ENCODE measurements at places on chromosomes 5 and 9.

- peak; percentile 77 for DNase-seq
Measured at GRCh38 chr9:2559192-2560152, 62.1 kb upstream of the VLDLR start.

DNA sequence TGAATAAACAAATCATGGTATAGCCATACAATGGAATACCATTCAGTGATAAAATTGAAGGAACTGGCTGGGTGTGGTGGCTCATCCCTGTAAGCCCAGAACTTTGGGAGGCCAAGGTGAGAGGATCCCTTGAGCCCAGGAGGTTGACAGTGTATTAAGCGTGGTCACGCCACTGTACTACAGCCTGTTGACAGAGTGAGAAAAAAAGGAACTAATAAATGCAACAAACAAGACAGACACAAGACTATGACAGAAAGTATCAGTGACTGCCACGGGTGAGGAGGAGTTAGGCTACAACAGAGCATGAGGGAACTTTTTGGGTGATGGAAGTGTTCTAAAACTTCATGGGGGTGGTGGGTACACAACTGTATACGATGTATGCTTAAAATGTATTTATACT lies 2.2 kb downstream of the FNIP1 start:
- DNase-seq = no peak

DNA sequence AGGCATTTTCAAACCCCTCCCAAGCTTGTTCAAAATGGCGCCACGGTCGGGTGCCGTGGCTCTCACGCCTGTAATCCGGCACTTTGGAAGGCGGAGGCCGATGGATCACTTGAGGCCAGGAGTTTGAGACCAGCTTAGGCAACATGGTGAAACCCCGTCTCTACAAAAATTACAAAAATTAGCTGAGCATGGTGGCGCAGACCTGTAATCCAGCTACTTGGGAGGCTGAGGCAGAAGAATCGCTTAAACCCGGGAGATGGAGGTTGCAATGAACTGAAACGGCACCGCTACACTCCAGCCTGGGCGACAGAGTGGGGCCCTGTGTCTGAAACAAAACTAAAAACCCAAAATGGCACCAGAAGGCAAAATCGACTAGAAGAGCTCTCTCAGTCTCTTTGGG lies 142.0 kb downstream of the MTX3 start:
- no peak for DNase-seq

- DNase-seq = no peak
Measured at GRCh38 chr5:159319832-159320231, 10.5 kb downstream of the IL12B start.

GRCh38 chr5:174699131-174699530 lies 25.3 kb upstream of the MSX2 start:
- DNase-seq = no peak

DNA sequence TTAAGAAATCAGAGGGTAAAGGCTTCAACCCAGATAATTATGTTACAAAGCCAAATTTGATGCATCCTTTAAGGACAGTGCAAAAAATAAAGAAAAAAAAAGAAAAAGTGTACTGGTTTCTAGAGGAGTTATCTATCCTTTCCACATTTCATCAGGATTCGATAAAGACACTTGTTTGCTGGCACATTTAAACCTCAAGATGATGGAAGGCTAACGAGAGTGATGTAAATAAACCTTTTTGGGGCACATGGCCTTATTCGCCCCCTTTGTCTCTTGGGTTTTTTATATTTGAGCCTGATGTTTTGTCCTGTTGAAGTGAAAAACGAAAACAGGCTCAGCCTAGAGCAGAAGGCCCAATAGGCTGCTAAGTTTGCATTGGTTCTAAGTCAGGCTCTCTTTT lies 416.5 kb downstream of the TAF11L14 start:
- no peak for DNase-seq

DNA sequence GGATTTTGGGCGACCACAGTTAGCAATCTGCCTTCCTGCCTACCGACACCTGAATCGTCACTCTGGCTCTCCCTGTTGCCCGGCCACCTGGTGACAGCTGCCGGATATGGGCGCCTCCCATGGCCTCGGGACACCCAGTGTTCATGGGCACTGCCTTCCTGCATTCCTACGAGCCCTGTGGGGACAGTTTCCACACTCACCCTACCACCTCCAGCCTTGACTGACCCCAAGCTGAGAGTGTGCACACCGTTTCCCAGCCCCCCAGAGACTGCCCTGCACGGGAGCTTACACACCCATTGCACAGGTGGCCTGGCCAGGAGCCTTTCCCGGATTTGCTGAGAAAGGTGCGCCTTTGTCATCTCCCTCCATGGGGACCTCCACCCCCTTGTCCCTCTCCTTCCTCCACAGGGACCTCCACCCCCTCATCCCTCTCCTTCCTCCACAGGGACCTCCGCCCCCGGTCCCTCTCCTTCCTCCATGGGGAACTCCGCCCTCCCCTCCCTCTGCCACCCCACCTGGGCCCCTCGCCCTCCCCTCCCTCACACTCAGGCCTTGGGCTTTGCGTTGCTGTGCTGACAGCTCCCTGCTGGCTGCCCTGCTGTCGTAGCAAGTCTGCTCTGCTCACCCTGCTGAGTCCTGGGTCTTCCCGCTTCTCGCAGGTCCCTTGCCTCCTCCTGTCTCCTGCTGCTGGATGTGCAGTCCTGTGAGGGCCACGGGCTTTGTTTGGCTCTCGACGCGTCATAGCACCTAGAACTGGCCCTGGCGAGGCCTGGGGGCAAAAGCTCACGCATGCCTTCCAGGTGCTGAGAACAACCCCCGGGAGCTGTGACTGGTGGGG lies 48.4 kb downstream of the MRPL36 start:
- DNase-seq = no peak

- no peak for DNase-seq
Measured at GRCh38 chr5:99607124-99607523, 678.3 kb upstream of the CHD1 start.

- DNase-seq = no peak
Measured at GRCh38 chr5:33629999-33630398, 189.2 kb downstream of the TARS1 start.

- DNase-seq = no peak
Measured at GRCh38 chr5:126526493-126526892, 68.5 kb downstream of the ALDH7A1 start.

- DNase-seq = no peak
Measured at GRCh38 chr9:22031655-22032411, 22.7 kb upstream of the CDKN2B start.

- no peak for DNase-seq
Measured at GRCh38 chr9:89548071-89548638, 50.2 kb upstream of the SEMA4D start.

DNA sequence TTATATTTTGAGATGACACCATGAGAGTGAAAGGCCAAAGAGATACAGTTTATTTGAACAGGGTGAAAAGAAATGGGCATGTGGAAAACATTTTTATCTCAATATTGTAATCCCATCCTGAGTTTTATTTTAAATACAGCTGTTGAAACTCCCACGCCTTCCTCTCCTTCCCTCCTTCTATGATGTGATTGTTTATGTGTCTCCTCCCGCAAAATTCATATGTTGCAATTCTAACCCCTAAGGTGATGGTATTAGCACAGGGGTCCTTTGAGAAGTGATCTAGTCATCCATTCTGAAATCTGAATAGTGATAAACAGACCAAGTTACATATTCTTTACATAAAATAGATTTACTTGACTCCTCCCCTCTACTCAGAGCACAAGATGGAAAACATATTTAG lies 1275.4 kb upstream of the C9orf72 start:
- DNase-seq = no peak

GRCh38 chr5:2735996-2736395 lies 15.5 kb downstream of the IRX2 start:
- DNase-seq = no peak

GRCh38 chr5:124050120-124050770 lies 538.3 kb downstream of the CSNK1G3 start:
- no peak for DNase-seq

- no peak for DNase-seq
Measured at GRCh38 chr9:137305060-137305797, 3.2 kb upstream of the NRARP start.

- DNase-seq = no peak
Measured at GRCh38 chr5:135218790-135219568, 180.1 kb downstream of the MACROH2A1 start.

DNA sequence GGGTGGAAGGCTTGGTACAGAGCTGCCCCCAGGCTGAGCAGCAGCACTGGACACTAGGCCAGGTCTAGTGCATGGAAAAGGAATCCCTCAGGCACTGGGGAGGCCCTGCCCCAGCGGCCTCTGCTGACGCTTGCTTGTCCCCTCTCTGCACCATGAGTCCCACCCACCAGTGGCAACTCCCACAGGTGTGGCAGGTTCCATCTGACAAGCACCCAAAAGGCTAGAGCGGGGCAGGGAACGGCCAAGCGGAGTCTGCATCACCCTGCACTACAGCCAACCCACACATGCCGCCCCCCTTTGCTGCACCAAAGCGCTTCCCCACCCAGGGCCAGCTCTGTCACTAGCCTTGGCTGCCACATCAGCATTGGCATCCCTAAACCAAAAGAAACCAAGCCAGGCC lies 115.2 kb upstream of the SARDH start:
- DNase-seq = no peak

- no peak for DNase-seq
Measured at GRCh38 chr9:8926461-8926860, 1126.9 kb upstream of the DMAC1 start.

GRCh38 chr5:133470841-133471240 lies 141.5 kb downstream of the FSTL4 start:
- DNase-seq = no peak

GRCh38 chr5:146007270-146007669 lies 70.9 kb downstream of the SH3RF2 start:
- no peak for DNase-seq

DNA sequence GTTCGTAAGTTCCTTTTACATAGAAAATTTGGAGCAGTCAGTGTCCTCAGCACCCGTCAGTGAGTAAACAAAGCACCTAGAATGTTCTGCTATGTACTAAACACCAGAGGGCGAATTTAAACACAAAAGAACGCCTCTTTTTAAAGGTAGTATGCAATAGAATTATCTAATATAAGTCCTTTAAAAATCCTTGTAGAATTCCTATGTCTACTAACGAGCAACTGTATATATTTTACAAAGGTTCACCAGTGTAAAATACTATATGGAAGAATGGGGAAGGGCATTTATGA lies 499 bp upstream of the TMEM232 start:
- DNase-seq = no peak

DNA sequence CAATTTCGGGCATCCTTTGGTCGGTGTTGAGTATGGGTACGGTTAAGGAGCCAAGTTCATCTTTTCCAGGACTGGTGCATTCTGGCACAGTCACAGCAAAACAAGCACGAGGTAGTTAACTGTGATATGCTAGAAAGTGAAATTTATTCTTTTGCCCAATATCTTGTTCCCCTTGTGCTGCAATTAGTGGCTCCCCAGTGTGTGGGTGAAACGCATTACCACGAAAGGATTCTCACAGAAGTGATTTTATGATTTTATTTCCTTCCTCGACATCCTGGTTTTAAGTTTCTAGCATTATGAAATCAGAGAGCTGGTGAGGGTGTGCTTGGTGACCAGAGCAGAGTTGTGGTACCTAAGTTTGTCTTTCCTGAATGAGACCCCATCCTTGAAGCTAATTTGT lies 1.5 kb downstream of the FRMPD1 start:
- no peak for DNase-seq

- no peak for DNase-seq
Measured at GRCh38 chr9:137603879-137604278, 1.6 kb upstream of the ARRDC1 start.

GRCh38 chr5:173663352-173664153 lies 47.1 kb upstream of the BOD1 start:
- no peak for DNase-seq
